RWPE1 (cell line): ENCODE measurements at places on chromosomes 4 and X.

DNA sequence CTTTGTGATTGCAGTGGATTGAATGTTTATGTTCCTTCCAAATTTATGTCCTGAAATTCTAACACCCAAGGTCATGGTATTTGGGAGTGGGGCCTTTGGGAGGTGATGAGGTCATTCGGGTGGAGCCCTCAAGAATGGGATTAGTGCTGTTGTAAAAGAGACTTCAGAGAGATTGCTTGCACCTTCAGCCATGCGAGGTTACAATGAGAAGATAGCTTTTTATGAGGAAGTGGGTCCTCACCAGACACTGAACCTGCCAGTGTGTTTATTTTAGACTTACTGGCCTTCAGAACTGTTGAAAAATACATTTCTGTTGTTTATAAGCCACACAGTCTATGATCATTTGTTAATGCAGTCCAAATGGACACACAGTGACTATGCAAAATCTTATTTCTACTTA lies 161.0 kb upstream of the GPRIN3 start:
- no peak for DNase-seq

GRCh38 chrX:23228454-23228853 lies 106.2 kb upstream of the PTCHD1 start:
- no peak for DNase-seq

DNA sequence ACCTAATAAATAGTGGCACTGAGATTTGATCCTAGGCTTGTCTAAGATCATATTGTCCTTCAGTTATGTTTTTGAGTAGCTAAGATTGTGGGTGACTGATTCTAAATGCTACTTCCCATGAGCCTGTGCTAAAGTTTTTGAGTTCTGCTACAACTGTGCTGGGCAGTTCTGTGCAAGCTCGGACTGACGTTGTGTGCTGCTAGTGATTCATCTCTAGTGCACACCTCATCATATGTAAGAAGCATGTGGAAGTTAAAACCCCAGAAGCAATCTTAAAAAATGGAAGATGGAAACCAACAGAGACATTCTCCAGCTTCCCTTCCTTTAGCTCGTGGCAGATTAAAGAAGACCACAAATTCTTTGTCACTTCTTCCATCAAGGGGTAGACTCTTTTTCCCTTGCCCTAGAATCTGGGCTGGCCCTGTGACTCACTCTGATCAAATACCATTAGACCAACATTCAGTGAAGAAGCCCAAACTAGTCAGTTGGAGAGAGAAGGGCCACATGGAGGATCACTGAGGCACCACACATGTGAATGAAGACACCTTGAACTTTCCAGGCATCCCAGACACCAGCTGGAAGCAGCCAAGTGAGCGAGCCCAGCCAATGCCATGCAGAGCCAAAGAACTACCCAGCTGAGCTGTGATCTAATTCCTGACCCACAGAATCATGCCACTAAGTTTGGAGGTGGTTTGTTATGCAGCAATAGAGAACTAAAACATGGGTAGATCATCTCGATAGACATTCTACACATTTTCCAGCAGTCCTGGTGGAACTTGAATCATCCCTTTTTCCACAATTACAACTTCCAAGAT lies 16.8 kb downstream of the ARHGAP6 start:
- no peak for DNase-seq

- DNase-seq, result no peak
Observed at GRCh38 chrX:13716455-13716854, 18.0 kb downstream of the TRAPPC2 start.

GRCh38 chrX:39982948-39983347 lies 114.8 kb downstream of the BCOR start:
- no peak for DNase-seq

GRCh38 chr4:145482209-145483037 lies 770 bp downstream of the SMAD1 start:
- DNase-seq, result peak; percentile 46

DNA sequence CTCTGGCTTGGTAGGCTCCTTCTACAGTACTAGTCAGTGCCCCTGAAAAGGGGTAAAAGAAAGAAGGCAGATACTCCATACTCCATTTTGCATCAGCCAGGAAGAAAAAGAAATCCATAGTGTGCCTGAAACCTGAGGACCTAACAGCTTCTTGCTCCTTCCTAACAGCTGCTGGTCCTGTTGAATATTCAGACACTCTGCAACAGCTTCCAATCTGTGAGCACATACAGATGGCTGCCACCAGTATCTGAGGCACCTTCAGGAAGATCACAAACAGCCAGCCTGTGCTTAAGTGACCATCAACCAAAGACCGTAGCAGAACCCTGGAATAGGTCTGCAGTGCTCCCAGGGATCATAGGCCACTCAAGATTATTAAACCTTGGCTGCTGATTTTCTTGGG lies 4.3 kb downstream of the GIMD1 start:
- no peak for DNase-seq

DNA sequence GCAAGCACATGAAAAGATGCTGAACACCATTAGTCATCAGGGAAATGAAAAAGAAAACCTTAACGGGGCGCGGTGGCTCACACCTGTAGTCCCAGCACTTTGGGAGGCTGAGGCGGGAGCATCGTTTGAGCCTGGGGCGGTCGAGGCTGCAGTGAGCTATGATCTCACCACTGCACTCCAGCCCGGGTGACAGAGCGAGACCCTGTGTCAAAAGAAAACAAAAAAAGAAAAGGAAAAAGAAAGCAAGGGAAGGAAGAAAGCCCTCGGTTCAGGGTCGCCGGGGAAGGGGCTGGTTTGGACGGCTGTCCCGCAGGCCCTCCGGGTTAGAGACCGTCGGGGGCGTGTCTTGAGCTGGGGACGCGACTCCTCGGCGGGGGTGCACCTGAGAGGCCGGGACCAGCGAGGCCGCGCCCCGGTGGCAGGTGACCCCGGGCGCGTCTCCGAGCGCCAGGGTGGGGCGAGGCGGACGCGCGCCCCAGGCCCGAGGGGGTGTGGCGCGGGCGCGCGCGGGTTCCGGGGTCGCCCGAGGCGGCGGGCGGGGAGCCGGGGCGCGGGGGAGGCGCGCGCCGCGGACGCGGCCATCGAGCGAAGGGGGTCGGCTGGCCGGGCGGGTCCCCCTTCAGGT lies 478 bp upstream of the PLXNA3 start:
- no peak for DNase-seq

GRCh38 chr4:3254302-3255131 lies 5.6 kb downstream of the MSANTD1 start:
- DNase-seq, result no peak
